ENCODE measurements at places on chromosomes 2 and 18. TPM values are rescaled to one million over a fixed set of nuclear protein-coding genes. Genes with fewer than 3 reads are reported as not detected.

The SP140 gene
- total RNA-seq, result 0.60 TPM

The CTAGE1 gene
- 0.12 TPM for total RNA-seq

The FHOD3 gene
- 9.9 TPM for total RNA-seq

The CIB4 gene
- total RNA-seq, result not detected

The CNDP2 gene
- 57.7 TPM for total RNA-seq

The FBLN7 gene
- 0.77 TPM for total RNA-seq

The ANTXR1 gene
- total RNA-seq, result 207 TPM

The RALB gene
- total RNA-seq, result 19.5 TPM

The RSAD2 gene
- not detected for total RNA-seq

The RGPD8 gene
- total RNA-seq, result 6.8 TPM

The LHCGR gene
- not detected for total RNA-seq

The HK2 gene
- total RNA-seq, result 18.5 TPM

The IL1R1 gene
- 53.7 TPM for total RNA-seq

The MRO gene
- total RNA-seq, result not detected

The TMEM163 gene
- total RNA-seq, result not detected

The RNU2-63P gene
- total RNA-seq, result 2.7 TPM

The CSRNP3 gene
- 3.7 TPM for total RNA-seq

The ANKRD53 gene
- 1.8 TPM for total RNA-seq

The DSC2 gene
- total RNA-seq, result 0.58 TPM

The SERPINB11 gene
- not detected for total RNA-seq

The RNF144A gene
- total RNA-seq, result 9.5 TPM

The LANCL1 gene
- total RNA-seq, result 52.4 TPM

The FAM124B gene
- total RNA-seq, result not detected

The KATNAL2 gene
- 9.3 TPM for total RNA-seq

The SLC14A1 gene
- not detected for total RNA-seq
